ENCODE measurements at places on chromosomes 5 and 9.

DNA sequence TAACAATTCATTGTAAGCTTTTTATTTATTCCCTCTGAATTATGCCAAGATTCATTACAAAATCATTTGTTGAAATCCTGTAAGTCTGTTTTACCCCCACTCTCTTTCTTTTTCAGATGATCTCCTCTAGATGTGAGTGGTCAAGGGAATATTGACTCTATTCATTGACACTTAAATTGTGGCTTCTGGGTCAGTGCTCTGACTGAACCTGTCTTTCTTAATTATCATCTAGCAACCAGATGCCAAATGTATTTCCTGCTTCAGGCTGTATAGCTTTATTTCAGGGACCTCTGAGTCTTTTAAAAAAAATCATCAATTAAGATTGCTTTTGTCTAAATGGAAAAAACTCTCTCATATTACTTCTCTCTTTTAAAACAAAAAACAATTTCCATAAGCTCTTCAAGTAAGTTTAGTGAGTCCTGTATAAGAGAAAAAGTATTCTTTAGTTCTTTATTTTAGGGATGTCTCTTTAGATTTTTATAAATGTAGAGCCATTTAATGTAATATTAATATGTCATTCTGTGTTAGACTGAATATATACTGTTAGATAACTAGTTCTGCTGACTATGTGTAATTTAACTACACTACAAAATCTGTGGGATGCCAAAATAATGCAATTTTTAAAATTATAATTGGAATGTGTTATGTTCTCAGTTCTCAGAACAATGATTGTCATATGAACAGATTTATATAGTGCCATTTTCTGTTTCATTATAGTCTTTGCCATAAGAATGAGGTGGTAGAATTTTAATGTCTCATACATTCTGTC, 645.8 kb upstream of the EDIL3 start:
- DNase-seq, result no peak

GRCh38 chr5:138978080-138978479, 102.9 kb upstream of the LRRTM2 start:
- no peak for DNase-seq

DNA sequence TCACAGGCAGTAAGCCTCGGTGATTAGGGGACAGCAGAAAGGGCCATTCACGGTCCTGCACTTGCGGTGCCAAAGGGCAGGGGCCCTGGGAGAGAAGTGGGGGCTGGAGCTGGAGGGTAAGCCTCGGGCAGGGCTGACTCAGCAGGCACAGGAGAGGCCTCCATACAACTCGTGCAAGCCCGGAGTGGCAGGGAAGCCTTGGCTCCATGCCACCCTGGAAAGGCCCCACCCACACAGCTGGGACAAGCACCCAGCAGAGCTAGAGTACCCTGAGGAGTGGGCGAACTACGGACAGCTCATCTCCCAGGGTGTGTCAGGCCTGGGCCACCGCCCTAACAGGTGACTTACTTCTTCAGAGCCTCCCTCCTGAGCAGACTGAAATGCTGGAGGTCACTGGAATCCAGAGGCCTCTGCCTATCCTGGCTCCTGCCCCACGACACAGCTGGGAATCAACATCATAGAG, 5.6 kb upstream of the CAMK2A start:
- peak; percentile 21 for DNase-seq

DNA sequence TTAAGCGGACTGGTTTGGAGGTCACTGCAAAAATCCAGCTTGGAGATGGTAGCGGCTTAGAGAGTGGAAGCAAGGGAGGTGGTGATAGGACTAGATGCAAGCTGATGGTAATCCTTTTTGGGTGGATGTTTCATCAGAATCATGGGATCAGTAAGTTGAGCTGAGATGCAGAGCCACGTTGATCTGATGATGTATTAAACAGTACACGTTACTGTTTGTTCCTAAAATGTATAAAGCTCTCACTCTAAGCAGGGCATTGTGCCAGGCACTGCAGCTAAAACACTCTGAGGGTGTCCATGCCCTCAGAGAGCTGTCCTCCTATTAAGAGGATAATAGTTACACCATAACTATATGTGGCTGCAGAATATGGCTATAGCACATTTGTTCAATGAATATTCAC, 93.1 kb downstream of the JAKMIP2 start:
- DNase-seq, result no peak

GRCh38 chr9:109602987-109603386, 104.9 kb upstream of the PTPN3 start:
- DNase-seq, result no peak

DNA sequence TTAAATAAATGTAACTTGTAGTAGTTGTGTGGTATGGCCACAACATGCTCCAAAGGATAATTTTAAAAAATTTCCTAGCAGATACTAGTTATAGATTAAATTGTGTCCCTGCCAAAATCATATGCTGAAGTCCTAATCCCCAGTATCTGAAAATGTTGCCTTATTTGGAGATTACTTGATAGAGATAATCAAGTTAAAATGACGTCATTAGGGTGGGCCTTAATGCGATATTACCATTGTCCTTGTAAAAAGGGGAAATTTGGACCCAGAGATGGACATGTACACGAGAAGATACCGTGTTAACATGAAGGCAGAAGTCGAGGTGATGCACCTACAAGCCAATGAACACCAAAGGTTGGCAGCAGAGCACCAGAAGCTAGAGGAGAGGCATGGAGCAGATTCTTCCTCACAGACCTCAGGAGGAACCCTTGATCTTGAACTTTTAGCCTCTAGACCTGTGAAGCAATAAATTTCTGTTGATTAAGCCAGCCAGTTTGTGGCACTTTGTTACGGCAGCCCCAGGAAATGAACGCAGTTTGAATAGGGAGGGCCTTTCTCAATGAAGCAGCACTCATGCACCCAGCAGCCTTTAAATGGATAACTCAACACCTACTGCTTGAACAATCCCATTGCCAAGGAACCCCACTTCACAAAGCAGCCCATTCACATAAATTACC, 148.9 kb downstream of the ARHGAP26 start:
- DNase-seq, result no peak

DNA sequence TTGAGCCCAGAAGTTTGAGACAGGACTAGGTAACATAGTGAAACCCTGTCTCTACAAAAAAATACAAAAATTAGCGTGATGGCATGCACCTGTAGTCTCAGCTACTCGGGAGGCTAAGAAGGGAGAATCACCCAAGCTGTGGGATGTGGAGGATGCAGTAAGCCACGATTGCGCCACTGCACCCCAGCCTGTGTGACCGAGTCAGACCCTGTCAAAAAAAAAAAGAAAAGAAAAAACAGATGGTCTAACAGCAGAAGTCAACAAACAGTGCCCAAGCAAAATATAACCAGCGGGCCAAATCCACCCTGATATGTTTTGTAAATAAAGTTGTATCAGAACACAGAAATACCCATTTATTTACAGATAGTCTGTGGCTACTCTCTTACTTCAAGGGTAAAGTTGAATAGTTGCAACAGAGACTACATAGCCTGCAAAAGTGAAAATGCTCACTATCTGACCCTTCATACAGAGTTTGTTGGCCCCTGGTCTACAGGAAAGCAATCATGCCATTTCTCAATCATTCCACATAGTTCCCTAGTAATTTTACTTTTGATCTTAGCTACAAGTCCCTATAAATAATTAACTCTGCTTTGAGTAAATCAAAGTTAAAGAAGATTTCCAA, 383.7 kb downstream of the TLE1 start:
- DNase-seq, result no peak

DNA sequence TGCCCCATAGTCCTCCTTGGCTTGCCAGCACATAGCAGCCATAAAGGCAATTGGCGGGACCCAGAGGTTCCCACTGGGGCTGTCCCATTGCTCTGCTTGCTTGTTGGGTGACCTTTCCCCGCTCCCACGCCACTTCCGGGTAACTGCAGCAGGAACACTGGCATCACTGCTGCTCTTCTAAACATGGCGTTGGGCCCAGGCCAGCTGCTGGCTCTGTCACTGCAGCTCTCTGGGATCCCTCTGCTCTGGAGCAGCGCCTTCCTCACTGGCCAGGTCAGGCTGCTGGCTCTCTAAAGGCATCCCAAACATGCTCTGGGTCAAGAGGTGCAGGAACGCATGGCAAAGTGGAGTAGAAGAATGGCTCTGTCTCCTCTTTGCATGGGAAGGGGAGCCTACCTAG, 92.9 kb downstream of the DRD1 start:
- no peak for DNase-seq

DNA sequence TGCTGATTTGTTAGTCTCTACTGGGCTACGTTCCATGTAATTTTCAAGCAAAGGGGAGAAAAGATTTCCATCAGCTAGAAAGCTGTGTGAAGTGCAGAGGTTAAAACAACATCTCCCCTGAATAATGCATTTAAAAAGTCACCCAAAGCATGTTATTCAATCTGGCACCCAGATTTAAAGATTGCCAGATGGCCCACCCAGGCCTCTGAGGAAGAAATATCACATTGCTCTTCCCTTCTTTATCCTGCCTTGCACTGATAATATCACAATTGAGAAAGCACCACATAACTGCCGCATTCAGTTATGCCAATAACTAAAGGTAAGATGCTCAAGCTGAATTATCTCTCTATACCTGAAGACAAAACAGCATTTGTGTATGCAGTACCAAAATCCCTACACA, 119.4 kb upstream of the PUM3 start:
- DNase-seq, result no peak

- no peak for DNase-seq
Measured at GRCh38 chr5:136636001-136636400, 270.7 kb upstream of the TRPC7 start.

DNA sequence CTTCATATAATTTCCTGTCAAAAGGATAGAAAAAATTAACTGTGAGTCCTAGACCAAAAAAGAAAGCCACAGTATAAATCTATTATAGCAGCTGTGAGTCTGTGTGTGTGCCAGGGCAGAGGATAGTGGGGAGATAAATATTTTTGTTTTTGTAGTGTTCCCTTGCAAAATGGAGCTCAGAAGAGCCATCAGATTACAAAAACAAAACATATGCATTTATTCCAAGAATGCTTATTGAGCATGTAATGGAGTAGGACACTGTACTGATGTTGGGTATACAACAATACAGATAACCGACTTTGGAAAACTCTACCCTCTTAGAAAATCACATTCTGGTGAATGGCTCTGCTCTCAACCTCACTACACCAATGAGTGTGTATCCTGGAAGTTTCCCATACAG, 111.0 kb downstream of the DMAC1 start:
- no peak for DNase-seq

GRCh38 chr9:128394379-128395168, 23.4 kb downstream of the URM1 start:
- DNase-seq, result no peak

DNA sequence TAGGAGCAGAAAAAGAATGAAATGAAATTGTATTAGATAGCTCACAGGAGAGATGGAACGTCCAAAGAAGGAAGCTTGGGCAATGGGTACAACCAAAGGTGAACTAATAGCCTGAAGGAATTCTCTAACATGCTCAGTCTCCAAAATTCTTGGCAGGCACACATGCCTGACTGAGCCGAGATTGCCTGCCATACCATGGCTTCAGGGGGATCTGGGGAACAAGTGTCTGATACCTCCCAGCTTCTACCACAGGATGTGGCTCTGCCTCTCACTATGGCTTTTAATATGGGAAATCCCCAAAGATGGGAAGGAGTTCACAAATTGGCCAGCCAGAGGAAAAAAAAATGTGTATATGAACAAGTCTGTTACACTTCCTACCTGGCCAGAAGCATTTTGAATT, 3.6 kb upstream of the PALM2AKAP2 start:
- no peak for DNase-seq

DNA sequence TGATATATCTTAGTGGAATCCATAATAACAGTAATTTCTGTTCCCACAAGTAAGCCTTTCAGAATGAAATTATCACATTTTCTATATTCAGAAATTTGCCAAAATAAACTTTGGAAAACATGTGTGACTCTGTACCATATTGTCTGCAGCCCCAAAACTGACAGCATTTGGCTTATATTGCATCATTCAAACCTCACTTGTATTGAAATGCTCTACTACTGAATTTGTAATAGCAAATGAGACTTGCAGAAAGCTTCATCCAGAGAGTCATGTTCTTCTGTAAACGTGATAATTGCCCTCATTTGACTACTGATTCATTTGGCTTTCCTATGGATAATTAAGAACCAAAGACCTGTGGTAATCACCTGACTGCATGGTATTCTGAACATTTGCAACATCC, 1249.5 kb upstream of the CDH18 start:
- DNase-seq, result no peak

All from NCI-H1417 (cell line).